ENCODE measurements at places on chromosomes 5 and 9.

DNA sequence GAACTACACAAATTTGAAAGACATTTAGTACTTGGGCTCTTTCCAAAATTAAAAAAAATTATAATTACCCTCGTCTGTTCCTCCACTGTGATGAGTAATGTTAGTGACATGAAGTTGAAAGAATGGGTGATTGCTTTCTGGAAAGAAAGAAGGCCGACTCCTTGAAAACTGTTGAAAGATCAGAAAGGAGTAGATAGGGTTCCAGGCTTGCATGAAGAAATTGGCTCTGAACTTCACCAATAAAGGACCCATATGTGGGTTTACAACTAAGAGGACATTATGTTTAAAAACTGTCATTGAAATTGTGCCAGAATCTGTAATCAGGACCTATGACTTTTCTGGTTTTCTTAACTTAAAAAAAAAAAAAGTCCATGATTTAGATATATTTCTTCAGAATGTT is 20.7 kb upstream of the MOCS2 start:
- DNase-seq: no peak

DNA sequence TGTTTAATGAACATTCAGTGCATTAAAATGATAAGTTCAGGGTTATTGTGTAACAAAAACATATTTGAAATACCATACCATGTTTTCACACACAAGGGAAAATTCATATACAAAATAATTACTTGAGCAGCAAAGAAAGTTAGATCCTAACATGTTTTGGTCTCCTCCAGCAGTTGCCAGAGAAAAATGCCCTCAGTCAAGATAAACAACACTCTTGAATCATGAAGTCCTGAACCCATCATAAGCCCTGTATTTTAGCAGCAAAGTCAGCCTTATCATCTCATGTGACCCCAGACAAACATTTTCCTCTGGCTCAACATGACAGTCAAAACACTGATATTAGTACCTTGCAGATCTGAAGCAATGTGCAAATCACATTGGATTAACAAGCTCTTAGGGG is 1541.1 kb upstream of the WWC1 start:
- DNase-seq: no peak

DNA sequence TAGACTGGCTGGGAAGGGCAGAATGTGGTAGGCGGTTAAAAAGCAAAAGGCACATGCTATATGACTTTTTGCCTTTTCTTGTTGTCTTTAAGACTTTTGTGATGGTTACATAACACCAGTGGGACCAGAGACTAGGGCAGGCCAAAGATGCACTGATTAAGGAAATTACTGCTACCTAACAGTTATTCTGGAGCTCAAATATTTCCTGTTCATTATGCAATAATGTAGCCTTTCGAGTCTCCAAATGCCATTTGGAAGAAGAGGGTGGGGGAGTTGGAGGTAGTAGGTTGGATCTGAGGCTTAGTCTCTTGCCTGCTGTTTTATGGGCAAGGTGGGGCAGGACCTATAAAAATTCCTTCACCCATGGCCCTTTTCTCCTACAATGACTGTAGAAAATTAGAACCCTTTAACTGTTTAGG is 51.7 kb downstream of the SH3GL2 start:
- DNase-seq: no peak

GRCh38 chr9:135666534-135667462 is 3.7 kb downstream of the LCN9 start:
- DNase-seq: no peak

GRCh38 chr5:177369645-177370440 is 12.1 kb downstream of the RGS14 start:
- no peak for DNase-seq

- no peak for DNase-seq
Observed at GRCh38 chr5:87027570-87027969, 240.1 kb upstream of the RASA1 start.

DNA sequence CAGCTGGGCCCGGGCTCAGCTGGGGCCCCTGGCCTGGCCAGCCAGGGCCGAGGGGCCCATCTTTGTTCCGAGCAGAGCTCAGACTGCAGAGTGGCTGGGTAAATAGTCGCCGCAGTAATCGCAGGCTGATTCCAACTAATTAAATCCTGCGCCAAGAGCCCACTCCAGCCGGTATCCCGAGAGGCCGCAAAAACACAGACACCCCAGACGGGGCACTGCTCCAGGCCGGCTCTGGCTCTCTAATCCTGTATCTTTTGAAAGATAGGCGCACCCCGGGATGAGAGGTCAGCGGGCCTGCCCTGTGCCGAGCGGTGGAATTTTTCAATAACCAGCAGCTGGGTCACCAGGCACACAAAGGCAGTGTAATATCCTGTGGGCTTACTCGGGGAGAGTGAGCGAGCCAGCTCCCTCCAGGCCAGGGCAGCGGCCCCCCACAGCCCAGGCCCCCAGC is 57.7 kb downstream of the LMX1B start:
- no peak for DNase-seq

- no peak for DNase-seq
Observed at GRCh38 chr5:15304066-15304731, 195.8 kb upstream of the FBXL7 start.

DNA sequence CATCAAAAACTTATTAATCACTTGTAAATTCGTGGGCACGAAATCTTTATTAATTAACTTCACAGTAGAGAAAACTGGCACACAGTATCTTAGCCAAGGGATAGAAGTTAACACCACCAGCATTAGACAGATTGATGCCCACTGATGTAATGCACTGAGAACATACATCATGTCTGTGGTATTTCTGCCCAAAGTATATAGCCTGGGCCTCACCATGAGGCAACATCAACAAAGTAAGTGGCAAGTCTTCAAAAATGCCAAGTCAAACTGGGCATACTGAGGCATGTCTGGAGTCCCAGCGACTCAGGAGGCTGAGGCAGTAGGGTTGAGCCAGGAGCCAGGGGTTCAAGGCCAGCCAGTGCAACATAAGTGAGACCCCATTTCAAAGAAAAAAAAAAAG is 79.5 kb downstream of the GLIS3 start:
- DNase-seq: no peak

GRCh38 chr5:97297063-97297703 is 114.1 kb upstream of the RIOK2 start:
- DNase-seq: no peak

- DNase-seq: no peak
Observed at GRCh38 chr9:134154262-134154701, 10.1 kb downstream of the RNU6ATAC start.

DNA sequence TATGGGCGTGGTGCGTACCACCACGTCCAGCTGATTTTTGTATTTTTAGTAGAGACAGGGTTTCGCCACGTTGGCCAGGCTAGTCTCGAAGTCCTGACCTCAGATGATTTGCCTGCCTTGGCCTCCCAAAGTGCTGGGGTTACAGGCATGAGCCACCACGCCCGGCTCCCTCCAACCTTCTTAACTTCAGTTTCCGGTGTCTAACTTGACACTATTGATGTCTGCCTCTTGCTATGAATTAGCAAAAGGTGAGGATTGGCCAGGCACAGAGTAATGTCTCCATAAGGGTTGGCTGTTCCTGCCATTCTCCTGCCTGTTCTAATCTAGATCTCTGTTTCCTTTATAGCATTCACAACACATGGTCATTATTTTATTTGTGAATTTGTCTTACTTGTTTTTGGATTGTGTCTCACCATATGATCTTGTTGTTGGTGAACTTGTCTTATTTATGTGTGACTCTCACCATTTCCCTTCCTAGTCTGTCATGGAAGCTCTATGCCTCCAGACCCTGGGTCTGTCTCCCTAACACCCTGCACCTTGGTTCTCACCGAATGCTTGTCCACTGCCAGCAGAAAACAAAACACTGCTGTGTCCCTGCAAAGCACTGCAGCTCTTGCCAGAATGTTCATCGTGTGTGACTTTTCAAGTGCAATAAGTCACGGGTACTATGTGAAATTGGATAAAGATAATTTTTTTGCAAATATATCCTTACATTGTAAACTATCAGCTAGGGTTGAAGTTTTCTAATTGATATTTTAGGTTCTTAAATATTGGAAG is 26.0 kb downstream of the BASP1 start:
- DNase-seq: no peak

DNA sequence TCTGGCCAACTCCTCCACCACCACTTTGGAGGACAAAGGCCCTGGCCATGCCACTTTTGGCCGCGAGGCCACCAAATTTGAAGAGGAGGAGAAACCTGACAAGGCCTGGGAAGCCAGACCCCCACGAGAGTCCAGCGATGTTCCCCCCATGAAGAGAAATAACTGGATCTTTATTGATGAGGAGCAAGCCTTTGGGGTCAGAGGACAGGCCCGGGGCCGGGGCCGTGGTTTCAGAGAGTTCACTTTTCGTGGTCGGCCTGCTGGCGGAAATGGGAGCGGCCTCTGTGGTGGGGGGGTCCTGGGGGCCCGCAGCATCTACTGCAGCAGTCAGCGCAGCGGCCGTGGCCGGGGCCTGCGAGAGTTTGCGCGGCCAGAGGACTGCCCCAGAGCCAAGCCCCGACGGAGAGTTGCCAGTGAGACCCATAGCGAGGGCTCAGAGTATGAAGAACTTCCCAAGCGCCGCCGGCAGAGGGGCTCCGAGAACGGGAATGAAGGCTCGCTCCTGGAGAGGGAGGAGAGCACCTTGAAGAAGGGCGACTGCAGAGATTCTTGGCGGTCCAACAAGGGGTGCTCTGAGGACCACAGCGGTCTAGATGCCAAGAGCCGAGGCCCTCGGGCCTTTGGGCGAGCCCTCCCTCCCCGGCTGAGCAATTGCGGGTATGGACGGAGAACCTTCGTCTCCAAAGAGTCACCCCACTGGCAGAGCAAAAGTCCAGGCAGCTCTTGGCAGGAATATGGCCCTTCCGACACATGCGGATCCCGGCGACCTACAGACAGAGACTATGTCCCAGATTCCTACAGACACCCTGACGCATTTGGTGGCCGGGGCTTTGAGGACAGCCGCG is 27.4 kb upstream of the POMT1 start:
- no peak for DNase-seq

- DNase-seq: no peak
Observed at GRCh38 chr9:123589361-123590239, 233.6 kb downstream of the CRB2 start.

GRCh38 chr5:67206929-67207328 is 10.3 kb upstream of the CD180 start:
- no peak for DNase-seq

GRCh38 chr5:132209901-132210545 is 17.6 kb downstream of the P4HA2 start:
- no peak for DNase-seq

DNA sequence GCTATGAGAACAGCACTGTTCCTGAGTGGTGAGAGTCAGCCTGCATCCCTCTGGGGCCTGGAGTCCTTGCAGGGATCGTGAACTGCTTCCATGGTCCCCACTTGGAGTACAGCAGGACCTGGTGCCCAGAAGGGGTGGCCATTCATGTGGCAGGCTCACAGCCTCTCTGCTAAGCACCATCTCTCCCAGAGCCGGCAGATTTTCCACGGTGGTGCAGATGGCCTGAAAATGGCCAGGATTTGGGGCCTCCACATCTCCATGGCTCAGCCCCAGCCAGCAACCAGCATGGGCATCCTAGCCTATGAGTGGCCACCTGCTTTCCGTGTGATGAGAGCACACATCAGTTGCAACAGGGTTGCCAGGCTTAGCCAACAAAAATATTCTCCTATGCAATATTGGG is 33.9 kb upstream of the SEMA4D start:
- DNase-seq: no peak

DNA sequence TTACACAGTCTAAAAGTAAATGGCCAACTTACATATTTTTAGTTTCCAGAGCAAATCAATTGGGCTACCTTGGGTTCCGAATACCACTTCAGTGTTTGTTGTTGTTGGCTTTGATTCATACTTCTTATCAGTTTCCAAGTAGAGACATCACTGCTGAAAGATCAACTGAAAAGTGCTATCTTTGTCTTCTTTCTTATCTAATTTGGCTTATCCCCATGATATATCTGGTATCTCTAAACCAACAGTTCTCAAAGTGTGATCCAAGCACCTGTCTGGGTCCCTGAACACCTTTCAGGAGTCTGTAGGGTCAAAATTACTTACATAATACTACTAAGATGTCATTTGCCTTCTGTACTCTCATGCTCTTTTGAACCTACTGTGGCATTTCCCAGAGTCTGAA is 200.0 kb downstream of the PARP8 start:
- no peak for DNase-seq

- no peak for DNase-seq
Observed at GRCh38 chr9:105052346-105052745, 124.4 kb upstream of the ABCA1 start.

GRCh38 chr9:5195463-5195862 is 10.0 kb upstream of the INSL6 start:
- DNase-seq: no peak

GRCh38 chr5:109690242-109690974 is 681 bp downstream of the MAN2A1 start:
- no peak for DNase-seq

DNA sequence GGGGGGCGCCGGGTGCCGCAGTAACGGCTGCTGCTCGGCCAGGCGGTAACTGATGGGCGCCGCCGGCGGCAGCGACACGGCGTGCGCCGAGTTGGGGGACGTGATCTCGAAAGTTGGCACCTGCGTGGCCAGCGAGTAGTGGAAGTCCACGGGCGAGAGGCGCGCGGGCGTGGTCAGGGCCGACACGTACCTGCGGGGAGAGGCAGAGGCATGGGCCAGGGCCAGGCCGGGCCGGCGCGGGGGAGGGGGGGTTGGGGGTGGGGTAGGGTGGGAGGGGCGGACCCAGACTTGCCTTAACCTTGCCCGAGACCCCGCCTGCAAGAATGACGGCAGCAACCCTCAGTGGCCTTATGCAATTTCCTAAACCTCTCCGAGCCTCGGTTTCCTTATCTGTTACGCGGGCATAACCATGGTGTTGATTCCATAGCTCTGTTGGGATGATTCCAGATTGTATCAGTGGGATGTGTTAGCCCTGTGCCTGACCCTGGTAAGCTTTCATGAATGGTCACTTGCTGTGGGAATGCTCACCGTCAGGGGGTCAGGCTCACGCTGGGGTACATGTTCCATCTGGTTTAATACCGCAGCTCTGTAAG is 53.0 kb downstream of the PSD2 start:
- DNase-seq: no peak

DNA sequence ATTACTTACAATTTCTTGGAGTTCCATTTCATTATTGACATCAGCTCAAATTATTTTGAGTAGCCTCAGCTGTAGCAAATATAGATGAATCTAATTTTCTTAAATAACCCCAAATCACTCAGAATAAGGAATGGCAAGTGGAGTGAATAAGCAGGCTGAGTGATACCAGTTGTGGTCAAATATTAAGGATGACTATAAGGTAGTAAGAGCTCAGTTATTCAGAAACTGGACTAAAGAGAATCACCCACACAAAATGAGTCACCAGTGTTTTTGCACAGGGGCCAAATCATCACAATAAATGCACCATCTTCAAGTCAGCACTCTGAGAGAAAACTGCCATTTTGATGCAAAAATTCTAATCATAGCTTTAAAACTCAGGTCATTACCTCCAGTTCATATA is 128.9 kb upstream of the TARS1 start:
- no peak for DNase-seq

GRCh38 chr9:85892401-85892800 is 48.5 kb upstream of the NAA35 start:
- no peak for DNase-seq

- no peak for DNase-seq
Observed at GRCh38 chr9:97906236-97906831, 16.0 kb downstream of the TRMO start.

GRCh38 chr9:35490155-35490909 is 421 bp downstream of the RUSC2 start:
- no peak for DNase-seq

- no peak for DNase-seq
Observed at GRCh38 chr5:24428345-24428744, 216.4 kb downstream of the CDH10 start.

GRCh38 chr5:139820130-139820529 is 24.5 kb downstream of the PSD2 start:
- no peak for DNase-seq

GRCh38 chr9:118975736-118976135 is 393.5 kb downstream of the BRINP1 start:
- no peak for DNase-seq
